Fibroblast of lung (primary cell): ENCODE measurements at places on chromosomes 5 and 9. TPM values are rescaled to one million over a fixed set of nuclear protein-coding genes. Genes with fewer than 3 reads are reported as not detected.

The SLC45A2 gene
- under 0.01 TPM in 2 replicates for total RNA-seq

DNA sequence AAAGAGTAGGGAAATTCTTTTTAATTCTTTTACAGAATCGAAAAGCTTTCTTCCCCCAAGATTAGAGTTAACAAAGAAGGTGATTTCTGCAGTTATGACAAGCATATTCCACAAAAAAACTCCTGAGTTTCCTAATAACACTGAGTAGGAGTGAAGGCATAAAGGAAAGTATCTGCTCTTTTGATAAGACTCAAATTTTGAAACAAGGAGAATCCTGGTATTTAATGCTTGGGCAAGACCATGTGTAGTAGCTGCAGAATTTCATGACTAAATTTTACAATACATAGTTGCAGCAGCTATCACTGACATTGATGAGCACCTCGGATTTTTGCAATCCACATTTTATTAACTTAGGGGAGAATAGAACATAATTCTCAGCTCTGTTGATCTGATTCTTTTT is 92.6 kb downstream of the MARCHF3 start:
- peak overlapping the region; percentile 29 for H3K27ac ChIP-seq
- no peaks in the 10 kb centered on the region for H3K36me3 ChIP-seq
- H3K4me1 ChIP-seq, result peaks cover 5% of the 10 kb centered on the region

- H3K4me1 ChIP-seq, result no peaks in the 10 kb centered on the region
- DNase-seq, result no peak
- H3K36me3 ChIP-seq, result no peaks in the 10 kb centered on the region
Measured at GRCh38 chr5:76974785-76975184, 21.9 kb downstream of the CRHBP start.

GRCh38 chr5:178625679-178626483 is 969 bp downstream of the CLK4 start:
- no peaks in the 10 kb centered on the region for H3K4me1 ChIP-seq
- H3K27me3 ChIP-seq, result no peaks in the 10 kb centered on the region
- DNase-seq, result peak; percentile 57
- H3K36me3 ChIP-seq, result peaks cover 3% of the 10 kb centered on the region
- H3K4me3 ChIP-seq, result peak overlapping the region; percentile 70
- H3K27ac ChIP-seq, result peak overlapping the region; percentile 80

The PPP1R26 gene
- total RNA-seq, result 8.7 and 8.9 TPM in 2 replicates

The POLR1E gene
- 31.7 and 43.7 TPM in 2 replicates for total RNA-seq

The LMX1B gene
- total RNA-seq, result not detected in 2 replicates

The FOXD4L3 gene
- under 0.01 TPM in 1 of 2 replicates, not detected in the other for total RNA-seq

- DNase-seq, result no peak
- no peak overlapping the region for H3K27ac ChIP-seq
- no peaks in the 10 kb centered on the region for H3K4me1 ChIP-seq
- no peak overlapping the region for H3K4me3 ChIP-seq
- H3K27me3 ChIP-seq, result peaks cover 4% of the 10 kb centered on the region
Measured at GRCh38 chr5:61657686-61658085, 325.6 kb downstream of the ZSWIM6 start.

GRCh38 chr5:79488058-79488457 is 25.9 kb downstream of the HOMER1 start:
- DNase-seq, result no peak
- no peaks in the 10 kb centered on the region for H3K36me3 ChIP-seq
- H3K27ac ChIP-seq, result no peak overlapping the region
- no peaks in the 10 kb centered on the region for H3K27me3 ChIP-seq

The PCDHB16 gene
- 0.51 and 1.5 TPM in 2 replicates for total RNA-seq

- H3K4me3 ChIP-seq, result no peak overlapping the region
- no peak for DNase-seq
- H3K27ac ChIP-seq, result no peak overlapping the region
- H3K27me3 ChIP-seq, result no peaks in the 10 kb centered on the region
- H3K36me3 ChIP-seq, result no peaks in the 10 kb centered on the region
Measured at GRCh38 chr5:178403956-178404600, 171.5 kb upstream of the PHYKPL start.

- peaks cover 4% of the 10 kb centered on the region for H3K27me3 ChIP-seq
- H3K36me3 ChIP-seq, result no peaks in the 10 kb centered on the region
- H3K4me1 ChIP-seq, result no peaks in the 10 kb centered on the region
- peak; percentile 77 for DNase-seq
- no peak overlapping the region for H3K4me3 ChIP-seq
Measured at GRCh38 chr9:95726756-95727155, 148.7 kb upstream of the ERCC6L2 start.

DNA sequence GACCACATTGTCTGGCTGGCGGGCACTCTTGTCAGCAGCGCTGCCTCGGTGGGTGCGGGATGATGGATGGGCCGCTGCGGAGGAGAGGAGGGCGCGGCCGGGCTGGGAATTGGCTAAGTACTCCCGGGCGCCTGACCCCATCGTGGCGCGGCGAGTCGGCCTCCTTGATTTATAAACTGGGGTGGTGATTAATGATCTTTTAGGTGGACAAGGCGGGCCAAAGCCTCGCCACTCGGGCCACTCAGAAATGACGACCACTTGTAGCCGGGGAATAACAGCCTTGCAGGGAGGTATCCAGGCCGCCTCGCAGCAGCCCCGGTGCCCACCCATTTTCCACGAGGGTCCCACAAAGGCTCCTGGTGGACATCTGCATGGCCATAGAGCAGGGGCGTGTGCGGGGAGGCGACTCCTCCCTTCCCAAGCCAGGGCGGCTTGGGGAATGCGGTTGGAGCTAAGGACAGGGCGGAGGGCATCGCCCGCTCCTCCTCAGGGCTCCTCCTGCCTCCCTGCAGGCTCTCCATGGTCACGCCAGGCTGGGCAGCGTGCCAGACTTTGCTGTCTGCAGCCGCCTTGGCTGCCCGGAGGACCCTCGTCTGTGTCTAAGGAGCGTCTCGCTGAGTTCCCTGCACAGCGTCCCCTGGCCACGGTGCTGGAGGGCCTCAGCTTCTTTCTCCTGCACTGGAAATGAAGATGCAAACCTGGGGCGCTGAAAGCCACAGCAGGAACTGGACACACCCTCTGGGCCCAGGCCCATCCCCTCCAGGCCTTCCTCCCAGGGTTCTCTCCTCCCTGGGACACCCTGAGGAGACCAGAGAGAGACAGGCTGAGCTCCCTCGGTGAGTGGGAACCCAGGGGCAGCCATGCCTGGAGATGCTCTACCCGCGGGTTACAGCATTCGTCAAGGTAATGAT is 287.4 kb upstream of the IRX4 start:
- no peak overlapping the region for H3K27ac ChIP-seq
- H3K4me1 ChIP-seq, result no peaks in the 10 kb centered on the region
- DNase-seq, result peak; percentile 12
- H3K36me3 ChIP-seq, result no peaks in the 10 kb centered on the region

DNA sequence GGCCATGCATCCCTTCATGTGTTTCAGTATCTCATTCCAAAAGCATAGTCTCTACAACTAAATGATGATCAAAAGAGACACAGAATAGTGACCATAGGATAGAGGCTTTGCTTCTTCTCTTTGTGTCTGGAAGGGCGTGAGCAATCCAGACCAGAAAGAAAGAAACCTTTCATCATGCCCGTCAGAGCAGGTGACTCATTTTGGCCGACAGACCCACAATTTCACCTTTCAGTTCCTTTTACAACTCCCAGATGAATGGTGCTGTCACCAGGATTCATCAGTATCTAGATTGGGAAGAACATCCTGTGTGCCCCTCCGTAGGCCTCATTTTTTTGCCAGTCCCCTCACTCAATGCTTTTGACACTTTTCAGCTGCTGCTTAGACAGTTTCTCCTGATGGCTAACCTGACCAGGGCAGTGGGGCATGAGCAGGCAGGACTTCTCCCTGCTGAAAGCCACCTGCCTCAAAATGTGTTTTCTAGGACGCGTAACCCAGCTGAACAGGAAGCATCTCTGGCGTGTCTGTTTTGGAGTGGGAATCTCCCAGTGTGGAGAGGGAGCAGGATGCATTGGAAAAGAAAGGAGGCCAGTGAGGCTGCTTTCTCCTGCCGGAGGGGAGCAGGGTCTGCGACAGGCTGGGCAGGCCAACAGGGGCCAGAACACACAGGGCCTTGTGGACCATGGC is 21.2 kb downstream of the ABLIM3 start:
- H3K27me3 ChIP-seq, result no peaks in the 10 kb centered on the region
- DNase-seq, result peak; percentile 42
- H3K4me3 ChIP-seq, result no peak overlapping the region
- H3K4me1 ChIP-seq, result peaks cover 7% of the 10 kb centered on the region
- peaks cover 1% of the 10 kb centered on the region for H3K36me3 ChIP-seq

DNA sequence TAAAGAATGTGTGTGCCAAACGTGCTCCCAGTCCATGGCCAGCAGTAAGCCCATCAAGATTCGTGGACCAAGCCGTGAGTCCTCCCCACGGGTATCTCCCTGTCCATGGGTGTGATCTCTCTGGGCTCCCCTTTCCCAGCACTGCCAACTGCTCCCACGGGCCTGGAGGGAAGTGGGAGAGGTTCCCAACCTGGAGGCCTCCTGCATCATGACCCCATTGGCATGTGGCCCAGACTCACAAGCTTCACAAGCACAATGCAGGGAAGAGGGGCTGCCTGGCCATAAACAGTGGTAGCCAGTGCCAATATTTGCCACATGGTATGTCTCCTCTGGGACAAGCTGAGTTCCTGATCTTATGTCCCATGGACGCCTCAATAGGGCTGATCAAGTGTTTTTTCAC is 59.1 kb downstream of the ABLIM3 start:
- H3K36me3 ChIP-seq, result peaks cover 23% of the 10 kb centered on the region
- no peak overlapping the region for H3K27ac ChIP-seq
- no peak overlapping the region for H3K4me3 ChIP-seq
- no peaks in the 10 kb centered on the region for H3K27me3 ChIP-seq
